Dermis blood vessel endothelial cell (primary cell): ENCODE measurements at places on chromosomes 4 and X. TPM values are rescaled to one million over a fixed set of nuclear protein-coding genes. Genes with fewer than 3 reads are reported as not detected.

GRCh38 chr4:77225022-77225421 is 68.0 kb downstream of the CCNG2 start:
- no peak for DNase-seq

Gene FAM9C
- 0.05 TPM in 1 of 2 replicates, not detected in the other for total RNA-seq

GRCh38 chrX:8404471-8404870 is 60.2 kb upstream of the VCX3B start:
- no peak for DNase-seq

Gene MMRN1
- 2,743 and 3,766 TPM in 2 replicates for total RNA-seq

GRCh38 chr4:183072176-183072575 is 26.9 kb upstream of the WWC2 start:
- no peak for DNase-seq

GRCh38 chr4:53459548-53459947 is 82.1 kb downstream of the FIP1L1 start:
- peak; percentile 26 for DNase-seq

- DNase-seq = no peak
Measured at GRCh38 chr4:77031544-77031943, 44.2 kb downstream of the CCNI start.

GRCh38 chr4:152938237-152938947 is 2.3 kb downstream of the FHDC1 start:
- DNase-seq = no peak

DNA sequence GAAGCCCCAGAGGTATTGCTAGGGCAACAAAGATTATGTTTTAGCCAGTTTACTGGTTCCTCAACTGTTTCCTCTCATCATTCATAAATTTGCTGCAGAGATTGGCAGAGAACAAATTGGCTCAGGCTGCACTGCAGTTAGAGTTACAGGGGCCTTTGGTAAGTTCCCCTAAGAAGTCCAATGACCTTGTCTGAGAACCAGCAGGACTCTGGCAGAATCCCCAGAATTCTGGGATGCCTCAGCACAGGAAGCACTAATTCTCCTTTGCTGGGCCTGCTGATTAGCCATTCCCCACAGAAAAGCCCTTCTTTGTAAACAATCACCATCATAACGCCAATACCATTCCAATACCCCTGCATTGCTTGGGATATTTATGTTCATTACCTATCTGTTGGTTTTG is 151.3 kb downstream of the USP46 start:
- DNase-seq = no peak

DNA sequence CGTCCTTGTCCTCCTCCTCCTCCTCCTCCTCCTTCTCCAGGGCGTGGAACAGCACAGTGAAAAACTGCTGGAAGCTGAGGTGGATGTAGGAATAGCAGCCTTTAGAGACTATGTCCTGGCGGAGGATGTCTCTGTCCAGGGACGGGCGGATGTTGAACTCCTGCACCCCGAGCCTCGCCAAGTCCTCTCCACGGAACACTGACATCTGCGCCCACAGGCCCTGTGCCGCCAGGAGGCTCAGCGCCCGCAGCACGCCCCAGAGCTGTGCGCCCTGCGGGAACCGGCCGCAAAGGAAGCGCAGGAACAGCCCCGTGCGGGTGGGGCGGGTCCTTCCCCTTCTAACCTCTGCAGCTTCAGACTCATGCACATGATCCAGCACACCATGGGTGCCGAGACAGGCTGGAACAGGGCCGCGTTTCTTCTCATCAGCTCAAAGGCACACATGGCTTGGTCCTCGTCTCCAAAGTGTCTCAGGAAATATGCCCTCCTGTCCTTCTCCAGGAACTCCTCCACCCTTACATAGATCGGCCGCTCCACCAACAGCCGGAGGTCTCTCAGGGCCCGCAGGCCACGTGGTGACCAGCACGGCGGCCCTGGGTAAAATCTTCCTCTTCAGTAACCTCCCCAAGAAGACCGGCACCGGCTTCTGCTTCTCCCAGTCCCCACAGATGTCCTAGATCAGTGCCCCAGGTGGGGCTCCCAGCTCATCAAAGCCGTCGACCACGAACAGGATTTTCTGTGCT is 1.2 kb downstream of the NLRP2B start:
- DNase-seq = no peak

DNA sequence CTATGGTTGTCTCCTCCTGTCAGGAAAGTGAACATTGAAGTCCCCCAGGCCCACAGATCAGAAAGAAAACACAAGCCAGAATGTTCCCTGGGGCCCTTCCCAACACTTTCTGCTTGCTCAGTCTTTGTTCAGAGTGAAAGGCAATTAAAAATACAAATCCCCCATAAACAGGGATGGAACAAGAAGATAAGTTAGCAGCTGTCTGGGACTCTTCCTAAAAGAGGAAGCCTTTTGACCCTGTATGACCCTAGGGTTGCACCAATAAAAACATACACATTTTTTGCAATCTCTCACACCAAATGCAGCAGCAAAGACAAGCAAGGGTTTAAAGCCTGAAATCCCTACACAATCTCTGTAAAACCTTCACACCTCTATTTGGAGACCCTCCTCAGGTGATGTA is 22.6 kb downstream of the IRF2 start:
- peak; percentile 4 for DNase-seq

Gene PNCK
- total RNA-seq = not detected in 2 replicates

Gene FHIP1A
- 0.17 and 0.33 TPM in 2 replicates for total RNA-seq

DNA sequence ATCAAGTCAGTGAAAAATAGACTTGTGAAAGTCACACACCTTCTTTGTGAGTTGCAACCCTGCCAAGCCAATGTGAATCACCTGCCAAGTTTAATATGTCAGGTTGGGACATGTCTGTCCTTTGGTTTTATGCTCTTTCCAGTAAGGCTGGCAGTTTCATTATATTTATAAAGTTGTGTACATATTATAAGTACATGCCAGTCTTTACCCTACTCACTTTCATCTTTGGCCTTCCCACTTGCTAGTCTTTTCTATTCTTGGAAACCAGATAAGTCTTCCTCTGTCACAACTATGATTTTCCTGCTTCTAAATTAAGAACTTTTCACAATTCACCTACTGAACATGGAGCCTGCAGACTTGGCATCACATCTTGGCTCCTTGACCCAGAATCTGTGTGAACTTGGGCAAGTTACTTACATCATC is 680.7 kb upstream of the BOD1L1 start:
- no peak for DNase-seq

DNA sequence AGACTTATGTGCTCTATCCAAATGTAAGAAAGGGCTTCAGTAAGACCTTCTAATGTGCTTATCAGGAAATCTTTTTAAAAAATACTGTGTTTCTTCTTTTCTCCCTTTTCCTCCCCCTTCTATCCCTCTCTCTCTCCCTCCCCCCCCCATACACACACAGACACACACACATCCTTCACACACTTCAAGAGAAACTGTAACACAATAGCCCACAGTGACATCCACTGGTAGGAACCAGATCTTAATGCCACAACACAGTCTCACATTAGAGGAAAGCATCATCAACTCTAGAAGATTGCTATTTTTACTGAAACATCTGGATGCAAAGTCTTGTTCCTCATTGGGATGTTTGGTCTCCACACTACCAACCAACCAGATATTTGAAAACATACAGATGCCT is 4.6 kb downstream of the PCDH19 start:
- DNase-seq = no peak

Gene DGKK
- total RNA-seq = not detected in 2 replicates

DNA sequence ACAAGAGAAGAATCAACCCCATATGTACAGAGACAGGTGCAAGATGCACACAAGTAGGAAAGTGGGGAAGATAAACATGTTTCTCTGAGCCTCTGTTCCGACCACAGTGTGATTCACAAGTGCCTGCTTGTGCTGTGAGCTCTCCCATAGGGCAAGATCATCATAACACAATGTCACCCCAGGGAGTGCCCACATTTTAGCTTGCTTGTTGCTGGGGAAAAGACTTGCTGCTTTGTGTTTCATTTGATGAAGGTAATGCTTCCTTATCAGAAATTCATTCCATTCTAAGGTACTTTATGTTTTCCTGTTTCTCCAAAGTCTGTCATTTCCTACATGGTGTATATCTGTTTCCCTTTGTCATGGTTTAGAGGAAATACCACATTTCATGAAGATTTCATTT is 304.5 kb upstream of the DIPK2B start:
- DNase-seq = peak; percentile 93

Gene KCTD8
- total RNA-seq = 0.65 and 1.0 TPM in 2 replicates

GRCh38 chrX:41314881-41315280 is 19.1 kb upstream of the DDX3X start:
- DNase-seq = no peak

Gene ARR3
- not detected in 2 replicates for total RNA-seq

GRCh38 chr4:8461086-8461485 is 20.5 kb downstream of the TRMT44 start:
- DNase-seq = no peak

Gene FREM3
- 0.42 and 0.51 TPM in 2 replicates for total RNA-seq

DNA sequence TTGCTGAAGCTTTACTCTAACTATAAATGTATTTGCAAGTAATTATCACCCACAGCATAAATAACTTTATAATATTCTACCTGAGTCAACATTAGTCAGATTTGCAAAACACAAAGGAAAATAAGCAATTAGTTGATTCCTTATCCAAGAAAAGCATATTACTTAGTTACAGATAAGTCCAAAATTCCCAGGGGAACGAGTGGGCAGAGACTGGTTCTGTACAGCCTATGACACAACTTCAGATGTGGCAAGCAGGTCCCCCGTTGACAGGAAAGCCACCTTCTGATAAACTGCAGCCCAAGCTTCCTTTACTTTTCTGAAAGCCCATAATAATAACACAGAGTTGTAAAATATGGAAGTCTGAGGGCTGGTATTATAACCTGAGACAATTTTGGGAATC is 62.4 kb upstream of the NDP start:
- DNase-seq = peak; percentile 11

GRCh38 chr4:47031011-47031678 is at the start of gene GABRB1:
GABRB1 (plus strand) TSS chr4:47031567.
- DNase-seq = peak; percentile 52

- peak; percentile 23 for DNase-seq
Measured at GRCh38 chr4:166042510-166043055, 169.5 kb downstream of the TLL1 start.

DNA sequence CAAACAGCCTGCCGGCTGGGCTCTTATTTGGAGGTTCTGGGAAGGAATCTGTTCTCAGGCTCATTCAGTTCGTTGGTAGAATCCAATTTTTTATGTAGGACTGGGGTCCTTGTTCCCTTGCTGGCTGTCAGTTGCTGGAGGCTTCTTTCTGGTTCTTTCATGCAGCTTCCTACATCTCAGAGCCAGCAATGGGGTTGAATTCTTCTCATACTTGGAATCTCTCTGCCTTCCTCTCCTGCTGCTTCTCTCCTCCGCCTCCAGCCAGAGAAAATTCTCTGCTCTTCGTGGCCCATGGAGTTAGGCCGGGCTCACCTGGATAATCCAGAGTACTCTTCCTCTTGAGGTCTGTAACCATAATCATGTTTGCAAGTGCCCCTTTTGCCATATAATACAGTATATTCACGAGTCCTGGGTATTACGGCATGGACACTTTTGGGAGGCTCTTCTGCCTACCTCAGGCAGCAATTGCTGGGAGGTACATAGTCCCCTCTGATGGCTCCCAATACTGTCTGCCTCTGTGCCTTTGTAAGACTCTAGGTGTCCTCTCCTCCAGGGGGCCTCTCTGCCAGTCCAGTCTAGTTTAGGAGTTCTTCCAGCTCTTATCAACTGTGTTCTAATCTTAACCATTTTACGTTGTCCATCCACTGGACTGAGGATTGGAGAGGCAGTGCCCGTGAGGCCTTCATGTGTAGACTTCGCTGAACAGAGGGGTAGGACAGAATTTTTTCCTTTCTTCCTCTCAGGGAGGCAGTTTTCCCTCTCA is 2.2 kb downstream of the TRMT44 start:
- DNase-seq = no peak

DNA sequence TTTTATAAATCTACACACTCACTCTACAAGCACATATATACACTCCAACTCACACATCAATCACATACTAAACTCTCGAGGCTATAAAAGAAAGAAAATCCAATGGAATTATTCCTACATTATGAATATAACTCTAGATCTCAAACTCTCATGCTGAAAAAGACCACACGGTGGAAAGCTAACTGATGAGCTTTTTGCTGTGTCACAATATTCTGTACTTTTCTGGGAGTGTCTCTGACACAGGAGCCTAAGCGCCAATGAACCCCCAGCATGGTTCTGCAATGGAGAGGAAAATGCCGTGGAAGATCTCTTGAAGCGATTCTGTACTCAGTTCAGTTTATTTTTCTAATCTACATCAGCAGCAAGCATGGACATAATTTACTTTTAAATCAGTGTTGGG is 124.2 kb upstream of the ETNPPL start:
- DNase-seq = no peak

GRCh38 chr4:23023666-23024065 is 330.9 kb downstream of the GBA3 start:
- no peak for DNase-seq

GRCh38 chrX:10156199-10157031 is at the start of gene CLCN4:
CLCN4 (plus strand) TSS chrX:10156975; CDS start chrX:10185033, 28,058 bp downstream.
- DNase-seq = peak; percentile 57

- peak; percentile 65 for DNase-seq
Measured at GRCh38 chr4:25144870-25145481, 15.3 kb downstream of the SEPSECS start.

- no peak for DNase-seq
Measured at GRCh38 chr4:15413010-15413622, 14.7 kb upstream of the C1QTNF7 start.

- DNase-seq = no peak
Measured at GRCh38 chr4:26451597-26451996, 38.7 kb downstream of the CCKAR start.

Gene UGT2A3
- 0.05 and 0.17 TPM in 2 replicates for total RNA-seq

DNA sequence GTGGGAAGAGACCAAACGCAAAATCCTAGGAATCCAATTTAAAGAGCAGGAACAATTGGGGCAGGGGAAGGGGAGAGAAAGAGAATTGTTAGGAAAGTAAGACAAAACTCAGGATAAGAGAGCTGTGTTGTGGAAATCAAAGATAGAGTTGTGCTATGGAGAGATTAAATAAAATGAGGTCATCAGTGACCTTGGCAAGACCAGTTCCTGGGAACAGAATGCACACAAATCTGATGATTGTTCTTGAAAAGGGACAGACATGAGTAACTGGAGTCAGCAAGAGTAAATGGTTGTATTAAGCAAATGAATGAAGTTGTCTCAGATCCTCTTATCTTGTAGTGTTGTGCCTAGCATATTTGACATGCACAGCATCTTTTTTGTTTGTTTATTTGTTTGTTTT is 267.4 kb downstream of the IL1RAPL1 start:
- no peak for DNase-seq

Gene TRIM61
- not detected in 2 replicates for total RNA-seq

Gene SMIM43
- total RNA-seq = 0.47 and 0.85 TPM in 2 replicates

- no peak for DNase-seq
Measured at GRCh38 chr4:108119199-108119800, 49.4 kb downstream of the LEF1 start.

- DNase-seq = peak; percentile 38
Measured at GRCh38 chrX:136880003-136880451, 498 bp downstream of the RBMX start.

Gene TMPRSS11B
- total RNA-seq = not detected in 2 replicates

GRCh38 chr4:38497121-38497520 is 166.9 kb upstream of the KLF3 start:
- DNase-seq = no peak

DNA sequence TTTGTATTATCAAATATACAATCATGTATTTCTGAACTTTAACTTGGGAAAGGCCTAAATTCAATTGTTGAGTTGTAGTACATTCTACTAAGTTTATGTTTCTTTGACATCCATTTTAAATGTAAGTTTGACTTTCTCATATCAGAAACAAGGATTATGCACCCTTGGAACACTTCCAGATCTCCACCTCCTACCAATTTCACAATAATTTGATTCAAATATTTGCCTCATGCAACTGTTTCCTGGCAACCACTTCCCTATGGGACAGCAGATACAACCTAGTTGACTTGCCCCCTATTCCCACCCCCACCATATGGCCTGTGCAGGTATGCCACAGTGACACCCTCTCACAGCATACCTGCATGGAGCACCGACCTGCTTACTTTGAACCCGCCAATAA is 506.4 kb upstream of the PABPC4L start:
- DNase-seq = no peak
